ENCODE measurements at places on chromosomes 2 and 18. TPM values are rescaled to one million over a fixed set of nuclear protein-coding genes. Genes with fewer than 3 reads are reported as not detected.

DNA sequence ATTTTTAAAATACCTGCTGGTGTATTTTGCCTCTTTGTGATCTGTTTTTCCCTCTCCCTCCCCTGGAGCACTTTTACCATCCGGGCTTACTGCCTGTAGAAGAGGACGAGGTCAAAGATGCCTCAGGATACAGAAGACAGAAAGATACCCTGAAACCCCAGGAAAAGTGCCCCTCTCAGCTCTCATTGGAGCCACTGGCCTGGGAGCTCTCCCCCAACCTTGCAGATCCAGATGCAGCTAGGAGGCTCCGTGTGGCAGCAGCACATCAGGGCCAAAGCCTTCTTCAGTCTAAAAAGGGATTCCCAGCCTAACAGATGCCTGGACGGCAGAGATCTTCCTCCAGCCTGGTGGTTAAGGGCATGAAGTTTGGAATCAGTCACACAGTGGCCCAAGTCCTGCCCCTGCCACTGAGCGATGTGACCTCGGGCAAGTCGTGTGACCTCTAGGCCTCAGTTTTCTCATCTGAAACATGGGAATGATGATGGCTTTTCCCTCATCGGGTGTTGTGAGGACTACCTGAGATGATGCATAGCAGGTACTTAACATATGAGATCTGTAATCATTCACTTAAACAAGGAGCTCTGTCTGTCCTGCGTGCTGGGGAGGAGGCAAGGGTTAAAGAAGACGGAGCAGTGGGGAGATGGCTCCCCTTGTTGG is 239.4 kb downstream of the DYSF start:
- H3K4me1 ChIP-seq = no peaks in the 10 kb centered on the region
- DNase-seq = no peak
- H3K27me3 ChIP-seq = peaks cover 4% of the 10 kb centered on the region

DNA sequence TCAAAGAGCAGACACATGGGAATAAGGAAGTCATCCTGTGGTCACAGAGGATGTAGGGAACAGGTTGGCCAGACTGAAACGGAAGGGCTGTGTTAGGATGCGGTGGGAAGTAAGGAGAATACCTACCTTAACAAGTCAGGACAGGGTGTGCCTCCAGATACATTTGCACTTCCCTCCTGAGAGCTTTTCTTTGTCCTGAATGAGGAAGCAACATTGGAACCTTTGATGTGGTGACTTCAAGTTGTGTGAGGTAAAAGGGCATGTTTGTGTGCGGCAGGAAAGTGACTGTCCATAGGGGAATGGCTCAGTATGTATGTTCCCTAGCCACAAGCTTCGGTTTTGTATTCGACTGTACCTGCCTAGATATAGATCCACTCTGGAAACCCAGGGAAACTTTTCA is 24.9 kb upstream of the LRRTM1 start:
- peaks cover 2% of the 10 kb centered on the region for H3K27me3 ChIP-seq
- DNase-seq = no peak
- no peak overlapping the region for H3K27ac ChIP-seq
- H3K36me3 ChIP-seq = peaks cover 3% of the 10 kb centered on the region
- no peaks in the 10 kb centered on the region for H3K4me1 ChIP-seq
- H3K4me3 ChIP-seq = no peak overlapping the region

GRCh38 chr2:171943869-171944268 is 21.6 kb downstream of the HAT1 start:
- peaks cover 27% of the 10 kb centered on the region for H3K4me1 ChIP-seq
- H3K36me3 ChIP-seq = no peaks in the 10 kb centered on the region
- no peak overlapping the region for H3K27ac ChIP-seq
- H3K4me3 ChIP-seq = no peak overlapping the region
- DNase-seq = no peak

DNA sequence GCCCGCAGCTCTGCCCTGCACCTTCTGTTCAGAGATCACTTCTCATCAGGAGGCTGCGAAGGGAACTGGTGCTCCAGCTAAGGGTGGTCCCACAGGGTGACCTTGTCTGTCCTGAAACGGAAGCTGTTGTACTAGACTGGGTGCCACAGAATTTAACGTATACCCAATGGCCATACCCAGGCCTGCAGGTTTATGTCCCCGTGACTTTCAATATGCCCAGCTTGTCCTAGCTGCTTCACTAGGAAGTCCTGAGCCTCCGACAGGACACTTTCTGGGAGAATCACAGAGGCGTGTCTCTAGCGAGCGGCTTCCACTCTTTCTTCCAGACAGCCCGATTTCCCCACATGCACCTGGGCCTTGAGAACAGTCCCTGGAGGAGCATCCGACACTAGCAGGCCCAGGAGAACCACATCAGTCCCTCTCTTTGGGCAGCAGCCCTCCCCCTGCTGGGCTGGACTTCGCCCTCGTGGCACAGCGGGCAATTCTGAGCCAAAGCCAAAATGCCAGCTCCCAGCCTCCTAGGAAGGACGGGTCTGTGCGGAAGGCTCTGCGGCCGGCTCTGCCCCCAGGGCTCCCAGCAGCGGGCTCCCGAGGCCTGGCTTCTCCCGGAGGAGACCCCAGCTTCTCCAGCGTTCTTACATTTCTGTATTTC is 91.9 kb upstream of the OTOS start:
- DNase-seq = no peak
- no peaks in the 10 kb centered on the region for H3K27me3 ChIP-seq
- H3K36me3 ChIP-seq = no peaks in the 10 kb centered on the region
- peaks cover 7% of the 10 kb centered on the region for H3K4me1 ChIP-seq
- no peak overlapping the region for H3K27ac ChIP-seq

- H3K4me1 ChIP-seq = no peaks in the 10 kb centered on the region
- no peak overlapping the region for H3K4me3 ChIP-seq
- no peak for DNase-seq
- no peaks in the 10 kb centered on the region for H3K36me3 ChIP-seq
- no peak overlapping the region for H3K27ac ChIP-seq
- H3K27me3 ChIP-seq = peaks cover 6% of the 10 kb centered on the region
Observed at GRCh38 chr2:189543367-189543766, 37.2 kb downstream of the SLC40A1 start.

DNA sequence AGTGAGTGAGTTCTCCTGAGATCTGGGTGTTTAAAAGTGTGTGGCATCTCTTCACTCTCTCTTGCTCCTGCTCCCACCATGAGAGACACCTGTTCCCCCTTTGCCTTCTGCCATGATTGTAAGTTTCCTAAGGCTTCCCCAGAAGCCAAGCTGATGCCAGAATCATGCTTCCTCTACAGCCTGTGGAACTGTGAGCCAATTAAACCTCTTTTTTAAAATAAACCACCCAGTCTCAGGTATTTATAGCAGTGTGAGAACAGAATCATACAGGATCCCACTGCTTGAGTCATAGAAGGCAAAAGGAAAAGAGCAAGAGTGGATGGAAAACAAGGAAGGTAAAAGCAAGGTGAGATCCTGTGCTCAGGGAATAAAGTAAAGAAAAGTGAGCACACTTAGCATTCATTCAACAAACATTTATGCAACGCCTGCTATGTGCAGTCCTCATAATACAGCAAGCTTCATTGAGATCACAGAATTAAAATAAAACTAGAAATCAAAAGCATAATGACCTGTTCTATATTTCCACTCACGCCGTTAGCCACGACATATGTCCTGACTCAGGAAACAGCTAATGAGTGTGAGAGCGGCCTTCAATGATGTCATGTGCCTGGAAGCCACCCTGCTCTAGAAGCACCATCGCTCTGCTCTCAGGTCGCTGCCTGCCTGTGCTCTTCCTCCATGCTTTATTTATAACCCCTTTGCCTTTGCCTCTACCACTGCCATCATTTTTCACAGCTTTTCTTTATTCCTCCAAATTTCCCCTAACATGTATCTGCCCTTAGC is 11.3 kb upstream of the COPS8 start:
- no peak for DNase-seq
- H3K4me3 ChIP-seq = no peak overlapping the region
- H3K27ac ChIP-seq = no peak overlapping the region
- no peaks in the 10 kb centered on the region for H3K36me3 ChIP-seq
- H3K4me1 ChIP-seq = no peaks in the 10 kb centered on the region

DNA sequence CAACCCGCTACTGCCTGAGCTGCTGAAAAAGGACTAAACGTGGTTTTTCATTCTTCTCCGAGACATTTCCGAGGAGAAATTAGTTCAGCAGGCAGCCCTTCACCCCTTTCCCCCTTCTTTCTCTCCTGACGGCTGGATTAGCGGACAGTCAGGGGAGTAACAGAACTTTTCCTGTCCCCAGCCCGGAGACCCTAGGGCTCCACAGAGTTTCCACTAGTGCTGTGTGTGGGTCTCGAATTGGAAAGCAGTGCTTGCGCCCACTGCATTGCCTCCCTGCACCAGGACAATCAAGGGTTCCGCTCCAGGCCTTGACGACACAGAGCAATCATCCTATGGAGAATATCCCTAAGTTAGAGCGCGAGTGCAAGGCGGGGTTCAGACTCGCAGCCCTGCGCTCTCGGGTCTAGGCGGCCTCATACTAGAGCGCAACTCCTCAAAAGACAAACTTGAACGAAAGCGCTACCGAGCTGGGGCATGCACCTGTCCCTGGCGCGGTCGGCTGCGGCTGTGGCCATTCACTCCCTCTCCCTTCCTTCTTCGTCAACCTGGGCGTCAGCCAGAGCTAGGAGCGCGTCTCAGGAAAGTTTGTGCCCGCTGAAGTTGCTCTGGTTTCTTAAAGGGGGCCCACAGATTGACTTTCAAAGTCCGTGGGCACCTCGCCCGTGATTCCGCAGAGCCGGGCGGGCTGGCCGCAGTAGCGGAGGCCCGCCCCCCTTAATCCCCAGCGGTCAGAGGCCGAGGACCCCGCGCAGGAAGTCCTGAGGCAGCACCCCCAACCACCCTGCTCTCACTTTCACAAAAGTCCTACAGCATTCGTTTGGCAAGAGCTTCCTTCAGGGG is 801 bp downstream of the OSR1 start:
- peaks cover 46% of the 10 kb centered on the region for H3K27me3 ChIP-seq
- peak overlapping the region; percentile 59 for H3K4me3 ChIP-seq
- no peak overlapping the region for H3K27ac ChIP-seq
- no peaks in the 10 kb centered on the region for H3K36me3 ChIP-seq

DNA sequence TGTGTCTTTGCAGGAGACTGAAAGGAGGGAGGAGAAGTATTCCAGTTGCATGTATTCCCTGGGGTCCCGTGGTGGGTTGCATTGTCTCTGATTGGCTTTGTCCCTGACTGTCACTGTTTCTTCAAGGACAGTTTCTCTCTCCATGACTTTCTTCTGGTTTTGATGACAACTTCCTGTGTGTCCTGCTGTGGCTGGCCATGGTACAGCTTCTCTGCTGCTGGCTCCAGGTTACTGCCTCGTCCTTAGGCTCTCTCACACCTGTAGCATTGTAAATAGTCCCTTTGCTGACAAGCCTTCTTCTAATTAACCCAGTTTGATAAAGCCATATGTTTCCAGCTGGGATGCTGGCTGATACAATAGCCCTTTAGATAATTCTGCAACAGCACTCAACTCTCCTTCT is 129.0 kb downstream of the LPIN1 start:
- no peaks in the 10 kb centered on the region for H3K36me3 ChIP-seq
- H3K4me3 ChIP-seq = no peak overlapping the region
- H3K4me1 ChIP-seq = no peaks in the 10 kb centered on the region
- H3K27ac ChIP-seq = no peak overlapping the region
- H3K27me3 ChIP-seq = peaks cover 12% of the 10 kb centered on the region
- no peak for DNase-seq

DNA sequence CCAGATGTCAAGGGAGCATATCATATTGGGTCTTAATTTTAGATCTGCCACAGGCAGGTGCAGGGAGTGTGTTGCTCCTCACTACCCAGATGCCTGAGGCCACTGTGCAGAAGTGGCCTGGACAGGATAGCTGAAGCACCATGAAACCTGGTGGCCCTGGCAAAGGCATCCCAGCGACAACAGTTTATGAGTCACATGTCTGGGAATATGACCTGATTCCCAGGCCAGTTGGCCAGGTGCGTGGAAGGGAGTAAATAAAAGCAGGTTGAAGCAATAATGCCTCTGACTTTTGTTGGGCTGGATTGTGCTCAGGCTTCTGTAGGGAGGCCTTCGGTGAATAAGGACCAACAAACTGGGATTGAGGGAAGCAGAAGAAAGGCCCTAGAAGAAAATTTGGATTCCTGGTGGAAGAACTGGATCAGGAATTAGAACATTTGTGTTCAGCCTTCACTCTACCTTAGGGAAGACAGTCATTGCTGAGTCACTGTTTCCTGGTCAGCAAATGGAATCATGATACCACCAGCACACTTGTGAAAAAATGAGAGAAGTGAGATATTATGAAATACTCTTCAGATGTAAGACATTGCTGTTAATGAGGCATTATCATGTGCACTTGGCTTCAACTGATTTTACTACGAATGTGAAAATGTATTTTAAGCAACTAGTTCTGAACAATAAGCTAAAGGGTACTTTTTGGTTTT is 78.4 kb upstream of the ZNF516 start:
- no peaks in the 10 kb centered on the region for H3K4me1 ChIP-seq
- no peak overlapping the region for H3K27ac ChIP-seq
- no peak for DNase-seq
- H3K27me3 ChIP-seq = no peaks in the 10 kb centered on the region
- no peaks in the 10 kb centered on the region for H3K36me3 ChIP-seq

DNA sequence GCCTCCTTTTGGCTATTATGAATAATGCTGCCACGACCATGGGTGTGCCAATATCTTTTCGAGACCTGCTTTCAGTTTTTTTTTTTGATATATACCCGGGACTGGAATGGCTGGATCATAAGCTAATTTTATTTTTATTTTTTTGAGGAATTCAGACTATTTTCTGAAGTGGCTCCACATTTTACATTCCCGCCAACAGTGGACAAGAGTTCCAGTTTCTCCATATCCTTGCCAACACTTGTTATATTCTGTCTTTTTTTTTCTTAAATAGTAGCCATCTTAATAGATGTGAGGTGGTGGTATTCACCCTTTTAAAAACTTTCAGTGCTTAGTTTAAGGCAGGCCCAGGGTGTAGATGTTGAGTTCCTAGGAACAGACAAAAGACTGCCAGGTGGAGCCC is 11.8 kb downstream of the LPIN1 start:
- H3K4me3 ChIP-seq = no peak overlapping the region
- H3K27ac ChIP-seq = peak overlapping the region; percentile 65

DNA sequence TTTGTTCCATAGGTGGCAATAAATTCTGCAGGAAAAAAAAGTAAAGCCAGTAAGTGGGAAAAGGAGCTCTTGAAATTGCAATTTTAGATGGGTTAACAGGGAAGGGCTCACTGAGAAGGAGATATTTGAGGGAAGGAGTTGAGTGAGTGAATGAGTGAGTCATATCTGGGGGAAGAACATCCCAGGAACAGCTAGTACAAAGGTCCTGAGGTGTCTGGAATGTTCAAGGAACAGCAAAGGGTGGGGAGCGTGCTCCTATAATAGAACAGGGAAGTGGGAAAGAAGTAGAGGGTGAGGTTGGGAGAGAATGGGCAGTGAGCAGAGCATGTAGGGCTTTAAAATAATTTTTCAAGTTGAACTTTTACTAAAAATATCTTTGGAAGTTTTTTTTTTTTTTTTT is 68.0 kb upstream of the PSME4 start:
- H3K27me3 ChIP-seq = peaks cover 1% of the 10 kb centered on the region
- DNase-seq = no peak
- H3K4me3 ChIP-seq = no peak overlapping the region
- H3K4me1 ChIP-seq = peaks cover 4% of the 10 kb centered on the region

DNA sequence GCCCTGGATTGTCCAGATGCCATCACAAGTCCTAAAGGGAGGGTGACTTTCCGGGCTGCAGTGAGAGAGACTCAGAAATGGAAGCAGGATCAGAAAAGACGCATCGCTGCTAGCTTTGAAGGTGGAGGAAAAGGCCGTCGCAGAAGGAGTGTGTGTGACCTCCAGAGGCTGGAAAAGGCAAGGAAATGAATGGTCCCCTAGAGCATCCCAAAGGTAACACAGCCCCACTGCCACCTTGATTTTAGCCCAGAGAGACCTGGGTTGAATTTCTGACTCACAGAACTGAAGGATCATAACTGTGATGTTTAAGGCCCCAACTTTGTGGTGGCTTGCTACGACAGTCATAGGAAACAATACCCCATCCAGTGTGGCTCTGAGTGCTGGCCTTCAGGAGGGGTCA is 8.6 kb upstream of the NCK2 start:
- no peak overlapping the region for H3K4me3 ChIP-seq
- H3K4me1 ChIP-seq = peaks cover 36% of the 10 kb centered on the region
- H3K27me3 ChIP-seq = peaks cover 3% of the 10 kb centered on the region

PTPN4 gene
- polyA plus RNA-seq = 172 TPM

PROM2 gene
- not detected for polyA plus RNA-seq

AMER3 gene
- polyA plus RNA-seq = not detected
